T-helper 17 cell (primary cell): ENCODE measurements at places on chromosomes 1 and 21.

GRCh38 chr1:56056438-56057287, 522.7 kb downstream of the PLPP3 start:
- no peak for DNase-seq

DNA sequence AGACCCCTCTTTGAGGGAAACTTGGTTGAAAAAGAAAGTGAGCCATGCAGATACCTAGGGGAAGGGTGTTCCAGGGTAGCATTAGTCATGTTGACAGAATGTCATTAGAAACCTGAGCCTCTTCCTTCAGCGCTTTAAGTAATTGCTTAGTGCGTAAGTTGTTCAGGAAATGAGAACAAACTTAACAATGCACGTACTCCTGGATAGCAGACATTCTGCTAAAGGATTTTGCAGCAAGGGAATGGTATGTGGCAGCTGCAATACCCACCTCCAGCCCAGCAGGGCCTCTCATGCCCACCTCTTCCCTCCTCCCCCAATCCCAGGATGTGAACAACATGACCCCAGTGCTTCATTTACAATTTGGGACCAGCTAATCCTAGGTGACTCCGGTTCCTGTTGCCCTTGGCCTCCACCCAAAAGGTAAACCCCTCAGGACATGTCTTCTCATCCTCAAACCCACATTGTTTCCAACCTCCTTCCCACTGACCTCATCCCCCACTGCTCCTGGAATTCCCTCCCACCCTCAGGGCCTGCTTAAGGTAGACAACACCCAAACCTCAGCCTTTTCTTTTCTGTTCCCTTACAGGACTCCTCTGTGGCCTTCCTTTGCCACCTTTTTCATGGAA, 98.0 kb upstream of the BCAR3 start:
- no peak for DNase-seq

- no peak for DNase-seq
These were observed 201.6 kb downstream of the DAB1 start for GRCh38 chr1:57222307-57222706.

GRCh38 chr1:183546427-183546826, 43.8 kb downstream of the NCF2 start:
- DNase-seq, result no peak

GRCh38 chr1:38131024-38131585, 84.5 kb upstream of the POU3F1 start:
- no peak for DNase-seq
